Stimulated activated CD4-positive, alpha-beta T cell treated with anti-CD3 and anti-CD28 coated beads, Interleukin-1b, Interleukin-23, amount 100 ng/mL, for 1 hour (primary cell): ENCODE measurements at places on chromosomes 5 and 9.

GRCh38 chr9:36499174-36499890 is 73.4 kb upstream of the MELK start:
- no peak for DNase-seq

DNA sequence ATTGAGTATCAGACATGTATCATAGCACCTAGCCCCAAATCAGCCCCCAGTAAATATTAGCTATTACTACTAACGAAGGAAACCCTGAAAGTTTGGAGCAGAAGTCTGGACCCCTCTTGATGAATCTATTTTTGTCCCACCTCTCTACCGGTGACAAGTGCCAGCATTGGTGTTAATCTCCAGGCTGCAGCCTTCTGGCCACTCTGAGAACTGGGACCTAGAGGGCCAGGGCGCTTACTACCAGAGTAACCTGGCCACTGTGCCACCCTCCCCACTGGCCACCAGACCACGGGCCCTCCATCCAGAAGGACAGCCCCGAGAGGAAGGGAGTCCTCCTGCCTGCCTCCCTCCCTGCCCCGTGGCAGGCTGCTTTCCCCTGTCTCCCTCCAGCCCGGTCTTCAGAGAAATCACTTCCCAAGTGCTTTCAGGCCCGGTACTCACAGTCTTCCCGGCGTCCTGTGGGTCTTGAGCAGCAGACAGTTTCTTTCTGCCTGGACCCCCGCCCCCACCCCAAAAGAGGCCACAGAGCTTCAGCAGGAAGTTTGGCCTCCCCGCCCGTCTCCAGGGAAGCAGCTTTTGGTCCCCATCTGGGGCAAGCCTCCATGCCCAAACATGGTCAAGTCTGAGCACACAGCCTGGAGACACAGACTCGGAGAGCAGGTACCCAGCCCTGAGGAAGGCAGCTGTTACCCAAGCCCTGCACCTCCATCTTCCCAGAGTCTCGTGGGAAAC is at the start of gene KCNMB1:
TSS of gene KCNMB1 (minus strand) at position 550 of the 732 bp plus-strand sequence. CDS start 3,920 bp downstream, outside the sequence.
- no peak for DNase-seq

DNA sequence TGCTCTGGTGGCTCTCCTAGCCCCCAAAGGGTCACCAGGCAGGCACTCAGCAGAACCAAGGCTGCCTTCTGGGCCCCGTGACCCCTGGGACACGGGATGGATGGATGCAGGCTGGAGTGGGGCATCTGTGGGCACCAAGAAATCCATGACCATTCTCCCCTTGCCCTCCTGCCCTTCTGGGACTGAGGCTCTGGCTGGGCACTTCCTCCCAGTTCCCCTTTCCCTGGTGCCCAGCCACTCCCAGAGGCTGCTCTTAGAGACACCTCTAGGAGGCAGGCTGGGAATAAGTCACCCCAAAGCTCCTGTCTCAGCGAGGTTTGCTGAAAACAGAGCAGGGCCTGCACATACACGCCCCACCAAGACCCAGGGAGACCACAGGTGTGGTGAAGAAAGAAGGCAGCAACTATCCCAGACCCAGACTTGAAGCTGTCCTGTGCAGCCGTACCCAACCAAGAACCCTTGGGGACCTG is 943 bp downstream of the STING1 start:
- DNase-seq = no peak

GRCh38 chr5:80608731-80609130 is 38.7 kb upstream of the ANKRD34B start:
- DNase-seq = no peak
